ENCODE measurements at places on chromosomes 12 and 14.
A peak's percentile ranks its signal among the peaks of the same experiment; 100 is the strongest.

- no peaks in the 10 kb centered on the region for H3K4me1 ChIP-seq
- H3K4me3 ChIP-seq, result no peak overlapping the region
- DNase-seq, result no peak
- H3K27me3 ChIP-seq, result peaks cover 93% of the 10 kb centered on the region
- peak overlapping the region; percentile 22 for H3K27ac ChIP-seq
These were observed 4.1 kb downstream of the BDKRB2 start for GRCh38 chr14:96208739-96209138.

DNA sequence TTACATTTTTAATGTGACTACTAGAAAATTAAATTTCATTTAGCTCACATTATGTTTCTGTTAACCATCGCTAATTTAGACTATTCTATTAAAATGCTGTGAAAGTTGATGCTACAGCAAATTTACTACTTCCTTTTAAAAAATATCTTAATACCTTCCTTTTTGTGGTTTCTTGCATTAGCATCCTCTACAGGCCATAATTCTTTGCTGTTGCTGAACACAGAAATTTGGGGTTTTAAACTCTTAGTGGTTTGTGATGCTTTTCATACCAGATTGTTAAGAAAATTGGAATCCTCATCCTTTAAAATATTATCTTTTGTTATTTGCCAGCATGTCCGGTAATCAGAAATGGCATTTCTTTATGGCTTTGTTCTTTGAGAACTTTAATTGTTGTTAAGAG is 18.1 kb downstream of the WNK1 start:
- H3K27ac ChIP-seq, result peak overlapping the region; percentile 75
- H3K4me3 ChIP-seq, result peak overlapping the region; percentile 61
- peaks cover 60% of the 10 kb centered on the region for H3K4me1 ChIP-seq
- H3K36me3 ChIP-seq, result peaks cover 9% of the 10 kb centered on the region
- no peaks in the 10 kb centered on the region for H3K27me3 ChIP-seq
- no peak for DNase-seq

- H3K27ac ChIP-seq, result no peak overlapping the region
- H3K4me1 ChIP-seq, result no peaks in the 10 kb centered on the region
- H3K27me3 ChIP-seq, result peaks cover 49% of the 10 kb centered on the region
- no peak overlapping the region for H3K4me3 ChIP-seq
- DNase-seq, result no peak
These were observed 390.8 kb downstream of the MED13L start for GRCh38 chr12:115886666-115887065.

- no peaks in the 10 kb centered on the region for H3K27me3 ChIP-seq
- no peak overlapping the region for H3K27ac ChIP-seq
- H3K4me3 ChIP-seq, result no peak overlapping the region
These were observed 133.2 kb downstream of the ANO4 start for GRCh38 chr12:100927826-100928225.

DNA sequence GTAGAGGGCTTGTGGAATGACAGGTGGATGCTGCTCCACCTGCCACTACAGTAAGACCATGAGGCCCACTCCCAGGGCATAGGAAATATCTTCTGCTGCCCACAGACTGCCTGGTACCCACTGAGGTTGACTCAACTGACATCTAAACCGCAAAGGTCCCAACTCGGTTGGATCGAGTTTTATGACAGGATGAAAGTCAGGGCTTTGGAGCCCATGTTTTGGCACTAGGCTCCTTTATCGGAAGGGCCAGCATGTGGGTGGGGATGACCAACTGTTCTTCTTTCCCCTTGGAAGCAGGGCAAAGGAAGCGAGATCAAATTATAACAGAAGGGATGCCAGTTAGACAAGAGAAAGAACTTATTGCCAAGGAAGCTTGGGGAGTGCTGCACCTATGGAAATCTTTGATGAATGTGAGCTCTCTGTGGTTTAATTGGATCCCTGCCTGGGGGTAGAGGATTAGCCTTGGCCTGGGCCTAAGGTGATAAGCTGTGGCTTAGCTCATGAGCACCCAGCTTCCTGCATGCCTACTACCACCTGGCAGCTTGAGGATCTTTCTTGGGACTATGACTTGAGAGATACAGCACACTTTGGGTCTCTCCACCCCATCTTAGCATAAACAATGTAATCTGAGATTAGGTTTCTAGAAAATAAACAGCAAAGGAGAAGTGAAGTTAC is 121.8 kb downstream of the KCNA5 start:
- no peak overlapping the region for H3K27ac ChIP-seq
- DNase-seq, result no peak
- no peaks in the 10 kb centered on the region for H3K36me3 ChIP-seq
- no peaks in the 10 kb centered on the region for H3K4me1 ChIP-seq
- H3K4me3 ChIP-seq, result no peak overlapping the region

DNA sequence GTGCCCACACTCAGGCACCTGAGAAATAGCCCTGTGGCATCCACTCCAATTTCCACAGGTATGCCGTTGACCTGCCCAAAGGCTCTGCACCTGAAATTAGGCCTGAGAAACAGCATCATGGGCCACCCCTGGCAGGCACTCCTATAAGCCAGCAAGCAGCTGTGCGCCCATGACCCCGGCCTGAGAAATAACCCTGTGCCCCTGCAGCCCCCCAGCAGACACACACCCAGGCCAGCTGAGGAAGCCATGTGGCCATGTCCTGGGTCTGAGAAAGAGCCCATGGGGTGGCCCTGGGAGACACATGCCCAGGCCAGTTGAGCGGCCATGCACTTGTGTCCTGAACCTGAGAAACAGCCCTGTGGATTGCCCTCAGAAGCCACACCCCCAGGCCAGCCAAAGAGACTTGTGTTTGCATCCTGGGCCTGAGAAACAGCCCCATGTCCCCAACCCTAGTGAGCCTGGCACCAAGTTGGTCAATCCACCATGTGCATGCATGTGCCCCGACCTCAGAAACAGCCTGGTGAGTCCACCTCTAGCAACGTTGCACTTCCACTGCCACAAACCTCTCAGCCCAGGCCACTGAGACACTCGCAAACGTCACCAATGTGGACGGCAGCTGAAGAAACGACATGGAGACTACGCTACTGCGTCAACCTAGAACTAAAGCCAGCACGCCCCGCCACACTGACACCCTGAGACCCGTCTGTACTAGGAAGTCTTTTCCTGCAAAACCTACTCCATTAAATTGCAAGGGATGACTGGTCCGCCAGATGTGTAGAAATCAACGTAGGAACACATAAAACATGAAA is 411.9 kb downstream of the TMEM121 start:
- H3K36me3 ChIP-seq, result peaks cover 3% of the 10 kb centered on the region
- H3K4me3 ChIP-seq, result no peak overlapping the region
- peak; percentile 9 for DNase-seq
- peaks cover 8% of the 10 kb centered on the region for H3K4me1 ChIP-seq
- H3K27me3 ChIP-seq, result peaks cover 63% of the 10 kb centered on the region
- no peak overlapping the region for H3K27ac ChIP-seq

- no peak overlapping the region for H3K4me3 ChIP-seq
- no peak overlapping the region for H3K27ac ChIP-seq
- H3K4me1 ChIP-seq, result no peaks in the 10 kb centered on the region
- no peaks in the 10 kb centered on the region for H3K36me3 ChIP-seq
- peaks cover 5% of the 10 kb centered on the region for H3K27me3 ChIP-seq
These were observed 46.2 kb downstream of the WSCD2 start for GRCh38 chr12:108175310-108175709.
